ENCODE measurements at places on chromosomes 4 and X.

- DNase-seq: no peak
Measured at GRCh38 chrX:110853610-110854009, 58.0 kb upstream of the CHRDL1 start.

- no peak for DNase-seq
Measured at GRCh38 chrX:68686097-68686977, 38.9 kb downstream of the STARD8 start.

DNA sequence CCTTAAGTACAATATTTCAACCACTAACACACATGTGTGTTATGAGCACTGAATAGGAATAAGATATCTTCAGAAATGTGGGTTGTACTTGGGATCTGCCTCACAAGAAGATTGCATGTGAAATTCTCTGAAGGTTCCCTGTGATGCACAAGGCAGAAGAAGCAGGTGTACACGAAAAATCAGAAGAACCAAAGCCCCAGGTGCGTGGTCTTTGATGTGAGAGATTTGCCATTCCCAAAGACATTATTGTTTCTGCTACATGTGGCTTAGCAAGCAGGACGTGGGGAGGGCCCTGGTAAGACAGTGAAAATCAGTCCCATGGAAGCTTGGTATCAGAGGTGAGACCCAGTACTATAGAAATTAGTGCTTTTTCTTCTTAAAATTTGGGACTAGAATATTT lies 13.0 kb upstream of the SPRY1 start:
- DNase-seq: no peak

DNA sequence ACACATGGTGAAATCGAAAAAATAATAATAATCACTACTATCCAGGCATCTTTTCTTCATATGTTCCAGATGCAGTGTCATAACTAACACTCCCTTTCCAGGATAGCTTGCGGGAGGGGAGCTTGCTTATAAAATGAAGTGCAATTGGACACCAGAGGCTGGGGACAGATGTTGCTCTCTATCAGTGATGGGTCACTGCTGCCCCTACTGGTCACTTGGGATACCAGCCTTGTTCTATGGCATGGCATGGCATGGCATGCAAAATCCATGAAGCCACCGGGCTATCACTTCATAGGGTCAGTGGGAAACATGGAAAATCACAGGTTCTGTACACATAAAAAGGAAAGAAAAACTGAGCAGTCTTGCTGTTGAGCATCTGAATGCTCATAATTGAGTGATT lies 168.1 kb downstream of the GLRA2 start:
- DNase-seq: no peak

GRCh38 chr4:152501846-152502536 lies 33.9 kb downstream of the FBXW7 start:
- no peak for DNase-seq

DNA sequence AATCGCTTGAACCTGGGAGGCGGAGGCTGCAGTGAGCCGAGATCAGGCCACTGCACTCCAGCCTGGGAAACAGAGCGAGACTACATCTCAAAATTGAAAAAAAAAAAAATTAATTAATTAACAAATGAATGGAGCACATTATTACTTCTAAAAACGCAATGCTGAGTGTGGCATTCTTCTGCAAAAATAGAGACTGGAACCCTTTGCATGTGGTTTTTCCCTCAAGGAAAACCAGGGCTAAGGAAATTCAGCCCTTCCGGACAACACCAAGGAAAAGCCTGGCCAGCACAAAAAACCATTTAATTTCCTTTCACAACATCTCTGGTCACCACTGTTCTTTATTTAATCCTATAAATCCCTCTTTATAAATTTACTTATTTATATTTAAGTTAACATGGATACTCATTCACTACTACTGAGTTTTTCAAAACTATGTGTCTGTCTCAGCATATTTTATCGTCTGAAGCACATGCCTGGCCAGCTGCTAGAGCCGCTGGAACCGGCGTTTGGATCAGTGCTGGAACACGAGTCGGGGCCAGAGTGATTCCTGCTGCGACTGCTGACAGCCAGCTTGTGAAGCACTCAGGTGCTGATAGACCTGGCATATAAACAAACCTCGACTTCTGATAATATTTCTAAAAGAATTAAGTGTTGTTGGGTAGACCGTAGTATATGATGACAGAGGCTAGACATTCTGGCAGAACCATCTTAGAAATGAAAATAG lies 84.5 kb upstream of the WWC2 start:
- no peak for DNase-seq

- no peak for DNase-seq
Measured at GRCh38 chrX:41542135-41542534, 95.0 kb downstream of the NYX start.

- DNase-seq: no peak
Measured at GRCh38 chr4:187470061-187470460, 525.5 kb upstream of the ZFP42 start.

DNA sequence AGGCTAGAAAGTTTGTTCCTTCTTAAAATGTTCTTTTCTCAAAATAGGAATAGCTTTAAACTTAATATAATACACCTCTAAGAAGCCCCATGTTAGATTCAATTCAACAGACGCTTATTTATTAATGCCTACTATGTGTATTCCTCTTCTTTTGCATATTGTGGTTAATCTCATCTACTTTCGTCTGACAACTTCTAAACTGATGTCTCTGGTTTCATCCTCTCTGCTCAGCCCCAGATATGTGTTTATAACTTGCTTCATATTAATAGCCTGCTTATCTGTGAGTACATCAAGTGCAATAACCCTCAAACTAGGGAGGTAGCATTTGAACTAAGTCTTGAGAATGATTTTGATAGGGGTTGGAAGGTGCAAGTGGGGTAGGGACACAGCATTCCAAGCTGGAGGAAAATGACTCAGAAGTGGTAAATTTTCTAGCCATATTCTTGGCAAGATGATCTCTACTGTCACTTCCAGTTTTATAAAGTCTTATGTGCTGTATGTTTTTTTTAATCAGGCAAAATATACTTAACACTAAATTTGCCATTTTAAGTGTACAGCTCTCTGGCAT lies 37.0 kb downstream of the STK26 start:
- no peak for DNase-seq

DNA sequence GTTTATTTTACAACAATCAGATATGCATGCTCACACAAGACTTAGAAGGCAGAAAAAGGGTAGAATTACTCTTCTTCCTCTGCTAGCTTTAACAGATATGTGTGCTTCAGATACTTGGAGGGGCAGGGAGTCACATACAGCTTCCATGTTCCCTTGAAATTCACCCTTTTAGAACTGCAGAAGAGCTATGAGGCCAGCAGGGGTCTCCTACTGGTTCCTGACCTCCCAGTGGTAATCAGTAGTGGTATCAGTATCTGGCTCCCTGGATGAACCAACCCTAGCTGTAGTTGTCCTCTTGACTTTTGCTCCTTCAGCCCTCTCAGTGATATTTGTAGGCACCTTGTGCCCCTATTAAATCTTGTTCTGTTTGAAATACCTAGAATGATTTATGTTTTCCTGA lies 81.5 kb downstream of the RCHY1 start:
- no peak for DNase-seq

DNA sequence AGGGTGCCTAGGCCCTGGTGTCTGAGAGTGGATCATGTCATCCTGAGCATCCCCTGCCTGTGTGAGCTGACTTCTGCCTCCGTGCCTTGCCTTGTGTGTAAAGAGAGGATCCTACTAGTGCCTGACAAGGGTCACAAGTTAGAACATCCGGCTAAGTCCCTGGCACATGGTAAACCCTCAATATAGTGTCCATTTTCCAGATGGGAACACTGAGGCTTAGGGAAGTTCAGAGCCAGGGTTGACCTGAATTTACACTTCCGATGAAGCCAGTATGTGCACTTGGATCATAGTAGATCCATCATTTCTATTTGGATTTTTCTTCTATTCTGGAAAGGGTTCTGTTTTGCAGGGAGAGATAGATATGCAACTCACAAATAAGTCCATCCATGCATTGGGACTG lies 12.5 kb upstream of the PSAPL1 start:
- DNase-seq: no peak

- DNase-seq: no peak
Measured at GRCh38 chr4:184503869-184504300, 29.5 kb upstream of the IRF2 start.

GRCh38 chr4:156197216-156197615 lies 243.6 kb upstream of the CTSO start:
- DNase-seq: no peak

- DNase-seq: no peak
Measured at GRCh38 chr4:173958445-173958844, 325.0 kb downstream of the FBXO8 start.

- DNase-seq: no peak
Measured at GRCh38 chr4:140710908-140711622, 45.1 kb downstream of the TBC1D9 start.

GRCh38 chr4:52841682-52842456 lies 20.2 kb upstream of the RASL11B start:
- DNase-seq: no peak

DNA sequence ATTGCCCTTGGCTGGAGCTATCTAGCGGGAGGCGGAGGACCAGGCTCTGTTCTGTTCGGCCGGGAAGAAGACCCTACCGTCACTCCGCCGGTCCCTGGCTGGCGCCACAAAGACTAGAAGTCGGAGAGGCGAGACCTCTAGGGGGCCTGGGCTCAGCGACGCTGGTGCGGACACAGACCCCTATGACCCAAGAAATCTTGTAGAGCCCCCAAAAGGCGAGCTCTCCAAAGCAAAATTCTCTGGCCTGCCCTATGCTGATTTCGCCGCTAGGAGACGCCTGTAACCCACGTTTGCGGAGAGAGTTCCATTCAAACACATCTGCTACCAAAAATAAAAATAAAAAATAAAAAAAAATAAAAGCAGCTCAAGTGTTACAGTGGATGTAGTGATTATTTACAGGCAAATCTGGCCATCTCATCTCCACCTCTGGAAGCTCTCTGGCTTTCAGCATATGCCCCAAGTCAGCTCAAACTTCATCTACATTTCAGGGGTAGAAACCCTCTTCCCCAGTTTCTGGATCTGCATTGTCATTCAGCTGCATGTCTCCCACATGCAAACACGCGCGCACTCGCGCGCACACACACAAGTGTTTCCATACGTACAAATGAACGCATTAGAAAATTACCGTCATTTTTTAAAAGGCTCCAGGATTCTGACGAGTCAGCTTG lies 2.4 kb upstream of the PCDH10 start:
- no peak for DNase-seq
